ENCODE measurements at places on chromosomes 11 and 22.

DNA sequence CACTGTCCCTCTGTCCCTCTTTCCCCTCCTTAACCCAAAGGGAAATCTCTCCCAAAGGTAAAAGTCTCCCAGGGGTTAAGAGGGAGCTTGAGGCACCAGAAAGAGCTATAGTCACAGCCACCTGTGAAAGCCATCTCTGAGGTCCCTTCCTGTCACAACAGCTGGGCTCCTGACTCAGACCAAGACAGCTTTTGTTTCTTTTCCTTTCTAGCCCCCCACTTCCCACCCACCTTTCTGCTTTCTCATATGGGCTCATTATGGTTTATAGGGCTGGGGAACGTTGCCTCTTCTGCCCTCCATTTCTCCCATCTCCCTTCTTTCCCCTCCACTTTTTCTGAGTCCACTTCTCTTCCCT is 19.1 kb downstream of the MIF start:
- DNase-seq = no peak

DNA sequence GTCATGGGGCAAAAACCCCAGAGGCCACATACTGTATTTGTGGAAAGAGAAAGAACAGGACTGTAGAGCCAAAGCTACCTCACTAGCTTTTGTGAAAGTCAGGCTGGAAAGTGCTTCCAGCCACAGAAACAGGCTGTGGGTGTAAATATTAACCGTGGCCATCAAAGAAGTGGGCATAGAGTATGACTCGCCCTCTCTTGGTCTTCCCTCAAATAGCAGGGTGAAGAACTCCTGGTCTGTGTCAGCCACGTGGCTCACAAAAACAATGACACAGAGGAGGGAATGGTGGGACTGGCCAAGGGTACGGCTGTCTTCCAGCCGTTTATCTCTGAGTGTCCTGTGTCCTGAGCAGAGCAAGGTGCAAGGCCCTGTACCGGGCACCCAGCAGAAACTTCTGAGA is 37.6 kb upstream of the UBASH3B start:
- no peak for DNase-seq

- DNase-seq = no peak
These were observed 9.7 kb downstream of the KIRREL3 start for GRCh38 chr11:126990716-126991480.

DNA sequence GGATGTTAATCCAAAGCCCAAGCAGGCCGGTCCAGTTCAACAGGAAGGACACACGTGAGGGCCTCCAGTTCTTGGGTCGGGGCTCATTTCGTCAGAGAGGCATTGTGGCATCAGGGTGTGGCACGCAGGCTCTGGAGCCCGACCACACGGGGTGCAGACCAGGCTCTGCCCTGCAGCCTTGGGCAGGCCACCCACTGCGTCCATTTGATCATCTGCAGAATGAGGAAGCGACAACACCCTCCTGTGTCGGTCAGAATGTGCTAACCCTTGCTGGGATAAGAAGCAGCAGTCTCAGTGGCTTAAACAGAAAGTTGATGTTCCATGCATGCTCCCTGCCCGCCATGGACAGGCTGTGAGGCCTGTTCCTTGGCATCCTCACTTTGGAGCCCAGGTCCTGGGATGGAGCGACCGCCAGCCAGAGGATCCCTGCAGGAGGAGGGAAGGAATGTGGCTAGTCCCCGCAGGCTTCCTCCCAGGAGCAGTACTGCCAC is 10.8 kb downstream of the RIBC2 start:
- peak; percentile 88 for DNase-seq

GRCh38 chr11:96090711-96091110 is 166.8 kb upstream of the MTMR2 start:
- no peak for DNase-seq

DNA sequence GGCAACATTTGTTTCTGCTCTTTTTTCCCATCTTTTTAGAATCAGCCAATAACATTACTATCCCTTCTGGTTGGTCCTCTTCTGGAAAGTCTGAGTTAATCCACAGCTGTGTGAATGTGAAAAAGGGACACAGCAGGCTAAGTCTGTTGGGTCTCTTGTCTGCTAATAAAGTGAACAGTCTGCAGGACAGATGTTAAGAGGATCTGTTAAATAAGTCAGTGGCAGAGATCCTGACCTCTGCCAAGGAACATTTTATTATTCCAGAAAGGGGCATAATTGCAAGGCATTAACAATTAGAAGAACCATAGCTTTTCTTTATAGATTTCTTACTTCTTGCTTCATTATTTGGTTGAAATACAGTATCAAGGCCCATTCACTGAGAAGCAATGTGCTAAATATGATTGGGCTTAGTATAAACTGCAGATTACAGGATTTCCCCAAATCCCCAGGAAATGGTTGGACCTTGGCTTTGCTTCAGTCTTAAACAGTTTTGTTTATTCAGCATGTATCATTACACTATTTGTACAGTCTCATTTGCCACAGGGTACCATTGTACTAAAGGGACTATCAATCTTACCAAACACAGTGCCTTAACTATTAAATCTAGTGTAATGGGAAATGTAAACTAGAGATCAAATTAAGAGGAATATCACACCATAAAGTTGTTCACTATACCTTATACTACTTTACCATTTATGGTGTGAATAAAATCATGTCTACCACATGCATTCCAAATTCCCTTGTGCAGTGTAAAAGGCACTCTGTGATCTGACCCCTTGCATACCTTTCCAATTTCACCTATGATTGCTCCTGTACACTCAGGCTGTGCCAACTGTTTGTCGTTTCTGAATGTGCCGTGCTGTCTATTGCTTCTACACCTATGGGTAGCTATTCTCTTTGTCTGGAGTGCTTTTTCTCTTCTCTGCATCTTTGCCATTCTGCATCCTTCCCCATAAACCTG is 274.0 kb downstream of the SOX6 start:
- DNase-seq = no peak

GRCh38 chr22:19637408-19638281 is 76.7 kb upstream of the SEPTIN5 start:
- DNase-seq = no peak

- no peak for DNase-seq
These were observed 73.2 kb downstream of the TRPC6 start for GRCh38 chr11:101510591-101510990.

GRCh38 chr11:61955422-61956135 is 5.4 kb downstream of the BEST1 start:
- peak; percentile 53 for DNase-seq

GRCh38 chr11:66432597-66432996 is 6.1 kb downstream of the MRPL11 start:
- DNase-seq = peak; percentile 37

- DNase-seq = no peak
These were observed 70.5 kb downstream of the LUZP2 start for GRCh38 chr11:24567380-24567779.

- no peak for DNase-seq
These were observed 103.5 kb downstream of the ARHGAP8 start for GRCh38 chr22:44855855-44856254.

DNA sequence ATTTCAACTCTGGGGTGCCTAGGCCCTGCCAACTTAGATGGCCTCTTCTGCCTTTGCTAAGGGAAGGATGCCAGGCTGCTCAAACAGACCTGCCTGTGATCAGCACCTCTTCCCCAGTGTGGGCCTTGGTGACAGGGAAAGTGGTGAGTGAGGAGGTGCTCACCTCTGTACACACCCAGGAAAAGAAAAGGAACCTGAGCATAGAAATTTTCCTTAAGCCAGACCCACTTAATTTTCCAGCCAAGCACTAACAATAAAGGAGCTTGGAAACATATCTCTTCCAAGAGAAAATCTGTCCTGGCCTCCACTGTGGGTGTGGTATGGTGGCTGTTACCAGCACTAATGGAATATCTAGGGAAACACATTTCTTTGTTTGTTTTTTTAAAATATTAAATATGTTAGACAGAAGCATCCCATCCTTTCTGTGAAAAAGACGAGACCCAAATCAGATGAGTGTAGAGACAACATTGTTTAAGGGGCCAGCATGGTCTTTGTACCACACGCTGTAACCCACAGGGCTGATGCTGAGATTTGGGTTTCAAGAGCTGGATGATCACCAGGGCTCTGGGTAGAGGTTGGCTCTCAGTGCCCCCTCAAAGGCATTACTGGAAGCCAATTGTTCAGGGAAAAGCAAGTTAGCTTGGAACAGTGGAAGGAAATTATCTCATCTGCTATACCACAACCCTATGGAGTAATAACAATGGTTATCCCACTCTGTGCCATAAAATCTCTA is 472.2 kb downstream of the INSC start:
- no peak for DNase-seq

DNA sequence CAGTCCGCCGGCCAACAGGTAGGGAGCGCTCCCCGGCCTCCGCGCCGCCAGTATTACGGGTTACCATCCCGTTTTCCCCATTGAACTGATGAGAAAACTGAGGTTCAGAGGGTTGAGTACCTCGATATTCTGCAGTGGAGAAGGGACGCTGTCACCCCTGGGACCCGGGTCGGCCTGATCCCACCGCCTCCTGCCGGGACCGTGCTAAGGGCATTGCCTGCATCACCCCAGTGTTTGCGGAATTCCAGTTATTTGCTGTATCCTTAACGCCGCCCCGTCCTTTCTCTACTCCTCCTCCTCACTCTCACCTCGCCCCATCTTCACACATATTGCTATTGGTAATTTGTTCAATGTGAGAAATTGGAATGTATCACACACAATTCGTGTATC is 370 bp upstream of the A4GALT start:
- DNase-seq = no peak
